ENCODE measurements at places on chromosomes 6 and 20. TPM values are rescaled to one million over a fixed set of nuclear protein-coding genes. Genes with fewer than 3 reads are reported as not detected.

Gene FAM50B
- total RNA-seq: 13.3 TPM

Gene RNF144B
- total RNA-seq: 86.8 TPM

Gene ESR1
- 2.5 TPM for total RNA-seq

Gene LY6G6F
- not detected for total RNA-seq

GRCh38 chr6:37551002-37551401, 51.3 kb upstream of the CCDC167 start:
- no peak for DNase-seq

GRCh38 chr20:46581391-46581790, 30.9 kb upstream of the OCSTAMP start:
- no peak for DNase-seq

DNA sequence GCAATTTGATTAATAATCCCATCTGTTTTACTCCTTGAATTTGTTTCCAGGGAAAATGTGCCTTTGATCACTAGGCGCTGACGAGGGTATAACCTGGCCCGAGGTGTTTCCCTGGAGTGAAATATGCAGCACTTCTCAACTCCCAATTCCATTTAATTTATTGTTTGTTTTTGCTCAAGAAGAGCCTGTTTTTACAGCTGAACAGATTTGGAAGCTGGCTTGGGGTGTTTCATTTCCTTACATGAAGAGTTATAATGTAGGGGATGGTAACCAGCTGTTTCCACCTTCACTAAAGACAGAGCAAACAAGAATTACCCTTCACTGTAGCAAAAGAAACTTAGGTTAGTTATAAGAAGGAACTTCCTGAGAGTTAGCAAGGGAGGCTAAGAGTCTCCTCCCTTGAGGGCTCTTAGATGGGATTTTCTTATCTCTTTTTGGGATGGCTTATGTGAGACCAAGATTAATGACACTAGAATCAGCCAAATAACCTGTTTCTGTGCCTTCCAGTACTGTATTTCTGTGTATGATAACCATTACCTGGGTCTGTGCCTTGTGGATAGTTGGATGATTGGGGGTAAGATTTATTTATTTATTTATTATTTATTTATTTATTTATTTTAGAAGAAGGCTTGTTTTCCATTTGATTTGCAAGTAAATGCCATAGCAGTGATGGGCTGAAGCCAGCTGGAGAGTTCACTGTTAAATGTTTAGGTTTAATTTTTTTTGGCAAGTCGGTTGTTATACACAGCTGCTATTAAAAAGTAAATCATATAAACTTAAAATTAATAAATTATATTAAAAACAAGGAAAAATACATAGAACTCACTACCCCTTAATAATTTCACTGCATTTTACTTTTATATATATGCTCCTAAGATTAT, 162.2 kb upstream of the BMP2 start:
- DNase-seq: no peak

DNA sequence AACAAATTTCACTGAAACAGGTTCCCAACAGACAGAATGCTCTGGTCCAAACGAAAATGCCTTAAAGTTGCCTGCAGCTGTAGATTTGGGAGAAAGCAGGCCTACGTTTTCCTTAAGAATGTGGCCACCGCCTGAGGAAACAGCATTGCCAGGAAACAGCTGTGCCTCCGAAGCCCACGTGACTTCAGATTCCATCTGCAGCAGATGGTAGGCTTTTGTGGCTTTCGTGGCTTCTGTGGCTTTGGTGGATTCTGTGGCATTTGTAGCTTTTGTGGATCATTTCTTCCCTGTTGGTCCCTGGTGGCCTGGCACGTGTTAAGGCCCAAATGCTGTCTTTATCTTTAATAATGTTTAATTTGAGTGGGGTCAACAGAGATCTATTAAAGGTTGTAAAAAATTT, 222.9 kb downstream of the TTLL2 start:
- no peak for DNase-seq

All from psoas muscle (tissue), 8 donors.